ENCODE measurements at places on chromosomes 7 and 10. TPM values are rescaled to one million over a fixed set of nuclear protein-coding genes. Genes with fewer than 3 reads are reported as not detected.
A peak's percentile ranks its signal among the peaks of the same experiment; 100 is the strongest.

DNA sequence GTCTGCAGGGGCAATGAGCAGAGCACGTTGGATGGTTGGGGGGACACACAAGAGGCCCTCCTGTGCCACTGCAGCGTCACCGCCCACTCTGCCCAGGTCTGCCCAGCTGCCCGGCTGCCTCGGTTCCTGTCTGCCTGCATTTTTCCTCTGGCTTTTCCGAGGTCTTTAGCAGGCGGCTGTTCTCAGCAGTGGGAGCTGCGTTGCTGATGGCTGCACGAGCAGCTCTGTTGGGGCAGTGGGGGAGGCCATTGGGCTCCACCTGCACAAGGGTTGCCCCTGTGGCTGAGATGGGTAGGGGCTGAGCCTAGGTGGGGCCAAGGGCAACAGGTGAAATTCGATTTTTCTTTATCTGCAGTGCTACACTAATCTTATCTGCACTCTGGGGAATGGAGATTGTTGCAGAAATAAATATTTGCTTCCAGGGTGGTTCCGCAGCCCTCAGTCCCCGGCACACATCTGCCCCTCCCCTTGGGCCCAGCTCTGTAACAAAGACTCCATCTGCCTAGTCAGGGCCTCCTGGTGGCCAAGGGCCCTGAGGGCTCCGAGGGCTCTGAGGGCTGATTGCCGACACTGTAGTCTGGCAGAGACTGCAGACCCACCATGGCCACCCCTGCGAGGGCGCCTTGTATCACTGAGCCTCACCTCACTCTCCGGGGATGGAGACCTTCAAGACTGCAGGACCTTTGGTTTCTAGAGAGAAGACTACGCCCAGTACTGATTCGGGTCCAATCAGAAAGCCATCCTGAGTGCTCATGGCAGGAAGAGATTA lies 141.7 kb upstream of the SHH start:
- no peak for DNase-seq

- DNase-seq: no peak
Measured at GRCh38 chr7:127689194-127689772, 37.3 kb downstream of the SND1 start.

SPDYE2 gene
- not detected for total RNA-seq

DNA sequence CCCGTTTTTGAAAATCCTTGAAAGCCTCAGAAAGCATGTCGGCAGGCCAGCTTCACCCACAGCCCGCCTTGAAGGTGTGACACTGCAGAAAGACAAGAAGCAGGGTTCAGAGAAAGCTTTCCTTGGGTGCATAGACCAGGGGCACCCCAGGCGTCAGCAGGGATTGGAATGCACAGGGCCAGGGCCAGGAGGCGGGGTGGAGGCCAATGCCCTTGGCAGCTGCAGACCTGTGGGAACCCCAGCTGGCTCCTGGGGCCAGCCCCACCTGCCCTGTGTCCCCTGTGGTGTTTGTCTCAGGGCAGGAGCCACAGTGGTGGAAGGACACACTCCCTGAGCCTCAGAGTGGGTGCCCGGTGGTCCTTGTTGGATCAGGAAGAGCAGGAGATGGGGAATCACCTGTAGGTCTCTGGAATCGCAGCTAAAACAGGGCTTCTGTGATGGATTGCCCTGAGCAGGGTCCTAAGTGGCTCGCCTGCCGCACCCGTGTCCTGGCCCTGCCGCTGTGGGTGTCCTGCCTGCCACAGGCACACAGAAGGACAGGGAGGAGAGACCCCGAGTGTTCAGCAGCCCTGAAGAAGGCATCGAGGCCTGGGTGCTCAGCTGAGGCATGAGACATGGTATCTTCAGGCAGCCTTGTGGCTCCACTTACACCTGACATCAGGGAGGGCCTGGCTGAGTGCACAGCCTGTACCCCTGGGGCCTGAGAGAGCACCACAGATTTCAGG lies 32.5 kb downstream of the ANXA8 start:
- DNase-seq: no peak

- no peak for DNase-seq
Measured at GRCh38 chr10:46236941-46237681, 49.7 kb upstream of the ANTXRL start.

- no peak for DNase-seq
Measured at GRCh38 chr7:80185571-80185970, 50.9 kb downstream of the GNAI1 start.

DNA sequence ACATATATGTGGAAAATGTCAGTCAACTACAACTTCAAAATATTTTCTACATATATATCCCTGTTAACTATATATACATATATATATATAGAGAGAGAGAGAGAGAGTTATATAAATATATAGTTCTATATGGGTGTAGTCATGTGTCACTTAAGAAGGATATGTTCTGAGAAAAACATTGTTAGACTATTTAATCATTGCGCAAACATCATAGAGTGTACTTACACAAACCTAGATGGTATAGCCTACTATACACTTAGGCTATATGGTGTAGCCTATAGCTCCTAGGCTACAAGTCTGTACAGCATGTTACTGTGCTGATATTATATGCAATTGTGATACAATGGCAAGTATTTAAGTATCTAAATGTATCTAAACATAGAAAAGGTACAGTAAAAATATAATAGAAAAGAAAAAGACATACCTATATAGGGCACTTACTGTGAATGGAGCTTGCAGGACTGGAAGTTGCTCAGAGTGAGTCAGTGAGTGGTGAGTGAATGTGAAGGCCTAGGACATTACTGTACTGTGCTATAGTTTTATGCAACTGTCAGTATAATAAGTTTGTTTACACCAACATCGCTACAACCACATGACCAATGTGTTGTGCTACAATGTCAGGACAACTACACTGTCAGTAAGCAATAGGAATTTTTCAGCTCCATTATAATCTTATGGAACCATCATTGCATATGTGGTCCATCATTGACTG lies 18.0 kb upstream of the FGL2 start:
- no peak for DNase-seq

GRCh38 chr7:20557116-20557515 lies 58.4 kb upstream of the ABCB5 start:
- no peak for DNase-seq

DNA sequence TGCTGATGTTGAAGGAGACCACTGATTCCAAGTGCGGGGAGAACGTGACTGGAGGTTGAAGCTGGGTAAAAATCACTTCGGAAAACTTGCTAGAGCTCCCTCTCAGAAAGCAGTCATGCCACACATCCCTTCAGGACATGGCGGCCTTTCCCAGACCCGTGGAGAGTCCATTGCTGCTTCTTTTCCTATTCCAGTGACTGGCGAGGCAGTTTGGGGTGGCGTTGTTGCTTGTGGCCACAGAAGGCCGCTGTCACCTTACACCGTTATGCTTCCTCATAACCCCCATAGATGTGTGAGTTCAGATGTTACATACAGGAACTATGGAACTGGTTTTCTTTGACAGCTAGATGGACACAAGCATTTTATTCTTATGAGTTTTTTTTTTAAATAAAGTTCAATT lies 235.6 kb upstream of the POM121L12 start:
- no peak for DNase-seq

- DNase-seq: peak; percentile 47
Measured at GRCh38 chr10:95236068-95236903, 42.2 kb downstream of the ACSM6 start.

CFAP70 gene
- 1.4 TPM for total RNA-seq

All from fibroblast of the aortic adventitia (primary cell).